Eye (tissue), 1 donor: ENCODE measurements at places on chromosomes 13 and 19.

DNA sequence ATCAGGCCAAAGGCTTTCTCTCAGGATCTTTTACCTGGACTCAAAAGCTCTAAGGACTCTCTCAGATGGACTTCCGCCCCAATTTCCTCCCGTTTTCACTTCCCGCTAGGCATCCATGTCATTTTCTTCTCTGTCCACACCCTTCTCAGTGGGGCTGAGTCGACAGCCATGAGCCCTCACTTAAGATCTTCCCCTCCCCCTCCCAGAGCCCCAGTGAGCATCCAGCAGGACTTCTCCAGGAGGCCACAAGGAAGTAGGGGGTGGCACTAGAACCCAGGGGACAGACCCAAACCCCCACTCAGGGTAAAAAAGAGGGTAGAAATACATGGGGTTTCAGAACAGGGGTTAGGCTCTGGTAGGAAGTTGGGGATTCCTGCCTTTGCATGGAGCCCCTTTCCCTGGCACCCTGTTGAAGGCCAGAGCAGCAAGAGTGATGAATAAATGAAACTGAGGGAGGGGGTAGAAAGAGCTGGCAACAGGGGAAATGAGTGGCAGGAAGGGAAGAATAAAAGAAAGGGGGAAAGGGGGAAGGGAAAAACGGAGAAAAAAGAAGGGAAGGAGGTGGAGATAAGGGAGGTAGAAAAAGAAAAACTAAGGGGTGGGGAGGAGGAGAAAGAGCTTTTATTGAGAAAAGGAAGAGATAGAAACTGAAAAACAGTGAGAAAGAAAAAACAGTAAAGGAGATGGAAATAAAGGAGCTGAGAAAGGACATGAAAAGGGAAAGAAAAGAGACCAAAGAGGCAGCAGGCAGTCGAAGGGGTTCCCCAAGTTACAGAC, 42.3 kb downstream of the DEDD2 start:
- DNase-seq, result peak; percentile 57

DNA sequence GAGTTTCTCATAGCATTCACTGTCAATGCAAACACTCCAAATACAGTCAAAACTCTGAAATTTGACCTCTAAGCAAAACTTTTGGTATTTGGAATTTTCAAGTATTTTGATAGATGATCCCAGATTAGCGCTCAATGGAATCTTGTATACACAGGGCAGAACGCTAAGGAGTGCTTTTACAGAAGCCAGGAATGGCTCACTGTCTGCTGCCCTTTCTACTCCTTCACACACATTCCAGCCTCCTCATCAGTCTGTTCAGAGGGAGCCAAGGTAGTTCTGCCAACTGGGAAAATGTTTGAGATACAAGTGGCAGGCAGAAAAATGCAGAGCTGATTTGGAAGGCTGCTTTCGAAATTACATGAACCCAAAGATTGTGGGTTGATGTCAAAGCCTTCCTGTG, 4.4 kb upstream of the STARD13 start:
- no peak for DNase-seq

DNA sequence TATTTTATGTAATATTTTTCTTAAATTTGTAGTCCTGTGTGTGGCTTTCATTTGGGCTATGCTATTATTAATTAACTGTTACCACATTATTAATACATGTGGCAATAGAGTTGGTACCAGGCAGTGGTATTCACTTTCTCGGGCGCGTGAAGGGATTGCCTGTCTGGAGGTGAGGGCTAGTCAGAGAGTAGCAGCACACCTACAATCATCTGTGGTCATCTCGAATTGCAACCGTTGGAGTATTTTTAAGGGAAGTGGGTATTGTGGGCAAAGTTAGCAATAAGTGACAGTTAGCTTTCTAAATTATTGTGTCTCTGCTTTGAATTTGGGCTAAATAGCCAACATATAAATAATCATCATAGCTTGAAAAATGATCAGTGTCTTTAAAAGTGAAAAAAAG, 20.0 kb upstream of the GPR18 start:
- no peak for DNase-seq

GRCh38 chr19:850221-850978, 1.7 kb upstream of the ELANE start:
- peak; percentile 73 for DNase-seq

DNA sequence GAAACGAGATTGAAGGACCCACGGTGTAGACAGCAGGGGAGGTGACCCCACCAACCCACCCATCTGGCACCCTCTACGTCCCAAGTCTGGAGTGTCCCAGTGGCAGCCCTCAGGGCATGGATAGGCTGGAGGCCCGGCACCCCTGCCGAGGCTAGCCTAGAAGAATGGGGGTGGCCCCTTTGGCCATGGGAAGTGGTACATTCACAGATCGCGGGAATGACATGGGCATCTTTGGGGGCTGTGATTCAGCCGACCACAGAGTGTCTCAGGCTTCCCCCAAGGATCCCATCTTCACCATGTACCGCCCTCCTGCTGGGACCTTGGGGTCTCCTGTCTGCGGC, 11.3 kb upstream of the MKNK2 start:
- DNase-seq, result no peak

DNA sequence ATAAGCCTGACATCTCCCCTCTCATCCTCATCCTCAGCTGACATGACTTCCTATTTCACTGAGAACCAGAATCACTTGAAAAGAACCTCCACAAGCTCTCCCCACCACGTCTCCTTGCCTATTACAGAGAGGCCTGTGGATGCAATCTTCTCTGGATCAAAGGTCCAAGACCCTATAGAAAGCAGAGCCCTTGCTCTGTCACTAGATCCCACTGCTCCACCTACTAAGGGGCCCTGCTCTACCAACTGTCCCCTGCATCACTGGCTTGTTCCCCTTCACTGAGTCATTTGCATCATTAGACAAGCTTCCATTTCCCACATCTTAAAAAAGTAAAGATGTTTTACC, 40.8 kb downstream of the RCBTB2 start:
- DNase-seq, result no peak

DNA sequence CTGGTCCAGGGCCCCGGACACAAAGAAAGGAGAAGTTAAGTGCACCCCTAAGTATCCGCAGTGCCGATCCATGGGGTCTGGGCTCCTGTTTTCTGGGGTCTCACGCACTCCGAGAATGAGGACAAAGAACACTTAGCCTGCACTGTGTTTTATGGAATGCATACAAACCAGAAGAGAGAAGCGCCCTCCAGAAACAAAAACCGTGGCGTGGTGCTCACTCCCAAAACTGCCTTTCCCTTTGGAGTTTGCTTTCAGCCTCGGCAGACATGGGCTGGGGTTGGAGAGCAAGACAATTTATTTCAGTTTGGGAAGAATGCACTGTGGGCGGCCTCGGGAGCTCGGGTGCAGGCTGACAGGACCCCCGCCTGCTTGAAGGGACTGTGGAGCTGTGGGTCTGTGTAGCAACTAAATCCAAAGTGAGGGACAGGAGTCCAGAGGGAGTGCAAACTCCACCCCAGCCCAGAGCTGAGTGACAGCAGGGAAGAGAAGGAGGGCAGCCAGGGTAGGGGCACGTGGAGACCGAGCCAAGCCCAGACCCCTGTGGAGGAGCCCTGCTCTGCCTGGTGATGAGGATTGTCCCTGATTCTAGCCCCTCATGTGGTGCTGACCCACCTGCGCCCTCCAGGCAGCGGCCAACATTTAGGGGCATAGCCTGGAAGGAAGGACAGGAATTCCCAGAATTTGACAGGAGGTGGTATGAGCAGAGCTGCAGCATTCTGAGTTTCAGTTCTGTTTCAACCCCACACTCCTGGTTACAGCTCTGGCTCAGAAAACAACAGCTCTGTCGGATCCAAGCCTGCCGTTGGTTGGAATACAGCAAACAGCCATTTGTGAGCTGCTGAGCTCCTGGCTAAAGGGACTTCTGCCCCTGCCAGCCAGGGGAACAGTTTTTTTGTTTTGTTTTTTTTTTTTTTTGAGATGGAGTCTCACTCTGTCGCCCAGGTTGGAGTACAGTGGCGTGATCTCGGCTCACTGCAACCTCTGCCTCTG, 37.8 kb upstream of the POP4 start:
- no peak for DNase-seq

- no peak for DNase-seq
Measured at GRCh38 chr13:20288561-20288960, 56.4 kb upstream of the GJB6 start.

DNA sequence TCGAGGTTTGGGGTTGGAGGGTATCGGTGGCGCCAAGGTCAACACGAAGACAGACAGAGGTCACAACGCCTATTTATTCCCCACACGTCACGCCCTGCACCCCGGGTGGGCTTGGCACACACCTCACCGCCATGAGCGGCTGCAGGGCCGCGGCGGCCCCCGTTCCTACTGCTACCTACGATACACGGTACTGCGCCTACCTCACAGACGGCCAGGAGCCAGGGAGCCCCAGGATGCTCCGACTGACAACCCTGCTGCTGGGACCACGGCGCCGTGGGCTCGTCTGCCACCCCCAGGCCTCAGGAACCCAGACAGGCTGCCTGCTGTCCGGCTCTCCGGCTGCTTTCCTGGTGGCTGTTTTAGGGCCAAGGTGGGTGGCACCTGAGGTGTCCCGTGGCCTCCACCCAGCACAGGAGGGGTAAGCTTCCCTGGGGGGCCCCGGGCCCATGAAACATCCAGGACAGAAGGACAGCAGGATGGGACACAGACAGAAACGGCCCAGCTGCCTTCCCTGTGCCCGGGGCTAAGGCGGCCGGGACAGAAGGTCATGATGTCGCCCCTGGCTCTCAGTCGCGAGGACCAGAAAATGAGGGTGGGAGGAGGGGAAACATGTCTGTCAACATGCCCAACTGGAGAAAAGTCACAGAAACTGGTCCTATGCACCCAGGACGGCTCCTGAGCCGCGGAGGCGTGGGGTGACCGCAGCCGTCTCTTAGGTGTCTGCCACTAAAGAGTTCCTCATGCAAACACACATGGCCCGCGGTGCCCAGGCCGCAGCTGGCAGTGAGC, 15.0 kb upstream of the SLC39A3 start:
- no peak for DNase-seq

GRCh38 chr13:81927347-81927746, 1586.4 kb upstream of the SPRY2 start:
- DNase-seq, result no peak

DNA sequence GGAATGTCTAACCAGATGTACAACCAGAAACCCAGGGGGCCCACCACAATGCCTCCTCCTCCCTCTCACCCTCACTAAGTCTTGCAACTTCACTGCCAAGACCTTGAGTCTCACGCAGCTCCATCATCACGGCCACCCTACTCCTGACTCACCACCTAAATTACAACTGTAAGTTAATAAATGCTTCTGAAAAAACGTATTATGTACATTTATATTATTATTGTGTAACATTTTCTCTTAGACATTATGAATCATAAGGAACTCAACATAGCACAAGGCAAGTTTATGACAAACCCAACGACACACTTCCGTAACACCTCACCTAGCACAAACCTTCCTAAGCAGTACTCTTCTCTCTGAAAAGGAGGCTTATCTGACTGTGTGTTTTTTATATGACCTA, 20.7 kb downstream of the MIPEP start:
- no peak for DNase-seq

- no peak for DNase-seq
Measured at GRCh38 chr19:7830823-7831222, 805 bp downstream of the EVI5L start.

DNA sequence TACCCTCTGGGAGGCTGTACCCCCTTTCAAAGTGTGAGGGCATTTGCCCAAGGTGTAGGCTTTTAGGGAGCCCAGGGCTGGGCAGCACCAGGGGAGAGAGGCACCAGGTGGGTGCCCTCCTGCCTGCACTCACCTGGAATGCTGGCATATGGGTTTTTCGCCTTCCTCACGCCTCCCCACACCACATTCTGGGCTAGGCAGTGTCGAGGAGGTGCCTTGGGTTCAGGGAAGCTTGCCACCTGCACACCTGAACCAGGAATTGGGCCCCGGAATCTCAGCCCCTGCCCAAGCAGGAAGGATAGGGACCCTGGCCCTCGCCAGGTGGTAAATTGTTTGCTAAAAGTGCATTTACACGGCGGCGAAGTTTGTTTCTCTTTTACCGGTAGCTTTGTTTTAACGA, 5.1 kb upstream of the TSHZ3 start:
- no peak for DNase-seq

DNA sequence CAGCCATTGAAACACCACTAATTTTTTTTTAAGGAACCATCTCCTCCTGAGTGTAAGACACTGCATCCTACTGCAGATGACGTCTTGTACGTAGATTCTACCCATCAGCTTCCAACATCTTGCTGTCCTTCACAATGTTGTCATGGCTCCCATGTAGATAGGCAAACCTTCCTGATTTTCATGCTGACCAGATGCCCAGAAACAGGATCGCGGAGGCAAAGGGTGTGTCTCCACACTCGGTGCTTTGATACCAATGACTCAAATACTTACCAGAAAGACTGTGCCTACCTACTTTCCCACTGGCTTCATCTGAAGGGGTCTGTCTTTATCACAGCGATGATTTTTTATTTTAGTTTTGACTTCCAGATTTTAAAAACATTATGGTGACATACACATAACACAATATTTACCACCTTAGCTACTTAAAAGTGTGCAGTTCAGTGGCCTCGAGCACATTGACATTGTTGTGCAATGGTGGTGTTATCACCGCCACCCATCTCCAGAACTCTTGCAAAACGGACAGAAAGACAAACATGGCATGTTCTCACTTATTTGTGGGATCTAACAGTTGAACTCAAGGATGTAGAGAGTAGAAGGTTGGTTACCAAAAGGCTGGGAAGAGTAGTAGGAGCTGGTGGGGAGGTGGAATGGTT, 94.0 kb upstream of the PEG3 start:
- DNase-seq, result no peak

GRCh38 chr19:29842471-29843179, 30.8 kb downstream of the CCNE1 start:
- DNase-seq, result no peak

GRCh38 chr13:108834193-108834592, 204.8 kb downstream of the MYO16 start:
- no peak for DNase-seq

DNA sequence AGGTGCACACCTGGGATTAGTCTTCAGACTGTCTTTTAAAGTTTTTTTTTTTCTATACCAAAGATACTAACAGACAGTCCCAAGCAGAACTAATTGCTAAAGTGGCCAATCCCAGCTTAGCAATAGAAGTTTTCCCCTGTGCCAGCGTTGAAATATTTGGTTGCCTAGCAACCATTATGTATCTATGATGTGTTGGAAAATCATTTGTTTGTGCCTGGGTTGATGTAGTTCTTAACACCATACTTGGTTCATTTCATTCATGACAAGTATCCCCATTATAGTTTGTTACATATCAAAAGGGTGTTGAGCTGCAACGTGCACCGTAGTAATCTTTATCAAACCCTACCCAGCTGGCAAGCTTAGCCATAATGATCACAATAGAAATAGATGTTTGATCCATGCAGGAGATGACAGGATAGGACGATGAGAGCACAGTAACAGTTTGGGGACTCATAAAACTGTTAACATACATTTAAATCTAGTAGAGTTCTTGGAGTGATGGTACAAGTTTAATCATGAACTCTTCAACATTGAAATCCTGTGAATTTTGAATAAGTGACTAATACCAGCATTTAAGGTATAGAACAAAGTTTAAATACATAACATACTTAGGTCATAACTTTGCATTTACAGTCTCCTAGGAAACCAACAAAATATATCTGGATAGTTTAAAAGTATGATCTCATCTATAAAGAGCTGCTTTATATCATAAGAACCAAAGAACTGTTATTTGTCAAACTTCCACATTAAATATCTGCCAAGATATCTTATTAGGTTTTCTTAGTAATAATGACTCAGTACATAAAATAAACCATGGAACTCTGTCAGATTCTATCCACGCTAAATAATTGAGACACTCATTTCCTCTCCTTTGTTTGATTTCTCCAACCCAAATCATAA, 73.4 kb downstream of the MBNL2 start:
- DNase-seq, result peak; percentile 66

- peak; percentile 78 for DNase-seq
Measured at GRCh38 chr13:27960362-27961226, 8.5 kb downstream of the CDX2 start.

GRCh38 chr19:39679056-39679790, 23.5 kb downstream of the LGALS16 start:
- DNase-seq, result no peak
